Omental fat pad (tissue), 4 donors: ENCODE measurements at places on chromosomes 7 and 10. TPM values are rescaled to one million over a fixed set of nuclear protein-coding genes. Genes with fewer than 3 reads are reported as not detected.

The POM121 gene
- 20.4 TPM for total RNA-seq

The GATA3 gene
- total RNA-seq, result 1.6 TPM

The WNT2 gene
- total RNA-seq, result 0.65 TPM

The TMEM60 gene
- total RNA-seq, result 12.8 TPM

The PTN gene
- total RNA-seq, result 15.0 TPM

The SYT15 gene
- 9.6 TPM for total RNA-seq

The LRRC61 gene
- total RNA-seq, result 3.2 TPM

The CALML5 gene
- total RNA-seq, result not detected

The TAF5 gene
- 4.1 TPM for total RNA-seq

The GHRHR gene
- not detected for total RNA-seq

The C10orf53 gene
- not detected for total RNA-seq

The AGAP6 gene
- 37.6 TPM for total RNA-seq

The ST8SIA6 gene
- 7.6 TPM for total RNA-seq
